ENCODE measurements at places on chromosomes 11 and 22.
A peak's percentile ranks its signal among the peaks of the same experiment; 100 is the strongest.

- DNase-seq = no peak
Observed at GRCh38 chr11:48095779-48096470, 115.6 kb downstream of the PTPRJ start.

GRCh38 chr22:47006869-47007268, 244.4 kb downstream of the TBC1D22A start:
- DNase-seq = no peak

DNA sequence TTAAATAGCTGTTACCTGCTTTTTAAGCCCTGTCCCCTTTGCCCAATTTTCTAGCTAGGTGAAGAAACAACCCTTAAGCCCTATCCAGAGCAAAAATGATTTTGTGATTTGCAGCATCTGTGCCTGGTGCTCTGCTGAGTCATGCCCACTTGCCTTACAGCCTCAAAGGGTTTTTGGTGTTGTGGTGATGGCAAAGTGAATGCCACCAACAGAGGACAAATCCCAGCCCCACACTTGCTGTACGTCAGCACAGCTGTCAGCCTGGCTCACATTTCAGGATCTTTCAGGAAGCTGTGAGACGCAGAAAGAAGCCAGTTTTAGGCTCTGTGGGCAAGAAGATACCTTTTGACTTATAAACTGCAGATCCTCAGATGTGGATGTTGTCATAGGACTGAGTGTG, 401.7 kb downstream of the TENM4 start:
- DNase-seq = no peak

DNA sequence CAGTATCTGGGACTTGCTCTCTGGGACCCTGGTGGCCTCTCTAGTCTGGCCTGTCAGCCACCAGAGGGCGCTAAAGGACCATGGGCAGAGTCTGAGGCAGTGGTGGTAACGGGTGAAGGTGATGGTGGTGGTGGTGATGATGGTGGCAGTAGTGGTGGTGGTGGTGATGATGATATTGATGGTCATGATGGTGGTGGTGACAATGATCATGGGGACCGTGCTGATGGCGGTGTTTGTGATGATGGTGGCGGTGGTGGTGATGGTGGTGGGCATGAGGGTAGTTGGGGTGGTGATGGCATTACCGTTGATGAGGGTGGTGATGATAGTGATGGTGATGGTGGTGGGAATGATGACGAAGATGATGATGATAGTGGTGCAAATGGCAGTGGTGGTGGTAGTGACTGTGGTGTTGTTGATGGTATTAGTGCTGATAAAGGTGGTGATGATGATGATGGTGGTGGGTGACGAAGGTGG, 16.0 kb downstream of the TRPM5 start:
- peak; percentile 74 for DNase-seq

- DNase-seq = no peak
Observed at GRCh38 chr22:44099696-44100095, 75.6 kb downstream of the PARVB start.

DNA sequence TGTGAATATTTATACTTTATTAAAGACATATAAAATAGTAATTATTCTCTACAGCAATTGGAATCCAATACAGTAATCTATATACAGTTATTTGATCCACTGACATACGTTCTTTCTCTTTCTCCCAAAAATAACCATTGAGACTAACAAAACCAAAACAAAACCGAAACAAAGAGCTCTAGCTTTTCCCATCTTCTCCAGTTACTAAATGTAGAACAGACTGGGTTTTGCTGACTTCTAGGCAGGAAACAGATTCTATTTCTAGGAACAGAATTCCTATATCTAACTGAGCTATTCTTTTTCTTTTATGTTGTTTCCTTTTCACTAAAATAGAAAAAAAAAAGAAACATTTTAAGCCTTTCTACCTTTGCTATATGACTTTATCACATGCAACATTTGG, 80.1 kb downstream of the PACS1 start:
- DNase-seq = no peak

DNA sequence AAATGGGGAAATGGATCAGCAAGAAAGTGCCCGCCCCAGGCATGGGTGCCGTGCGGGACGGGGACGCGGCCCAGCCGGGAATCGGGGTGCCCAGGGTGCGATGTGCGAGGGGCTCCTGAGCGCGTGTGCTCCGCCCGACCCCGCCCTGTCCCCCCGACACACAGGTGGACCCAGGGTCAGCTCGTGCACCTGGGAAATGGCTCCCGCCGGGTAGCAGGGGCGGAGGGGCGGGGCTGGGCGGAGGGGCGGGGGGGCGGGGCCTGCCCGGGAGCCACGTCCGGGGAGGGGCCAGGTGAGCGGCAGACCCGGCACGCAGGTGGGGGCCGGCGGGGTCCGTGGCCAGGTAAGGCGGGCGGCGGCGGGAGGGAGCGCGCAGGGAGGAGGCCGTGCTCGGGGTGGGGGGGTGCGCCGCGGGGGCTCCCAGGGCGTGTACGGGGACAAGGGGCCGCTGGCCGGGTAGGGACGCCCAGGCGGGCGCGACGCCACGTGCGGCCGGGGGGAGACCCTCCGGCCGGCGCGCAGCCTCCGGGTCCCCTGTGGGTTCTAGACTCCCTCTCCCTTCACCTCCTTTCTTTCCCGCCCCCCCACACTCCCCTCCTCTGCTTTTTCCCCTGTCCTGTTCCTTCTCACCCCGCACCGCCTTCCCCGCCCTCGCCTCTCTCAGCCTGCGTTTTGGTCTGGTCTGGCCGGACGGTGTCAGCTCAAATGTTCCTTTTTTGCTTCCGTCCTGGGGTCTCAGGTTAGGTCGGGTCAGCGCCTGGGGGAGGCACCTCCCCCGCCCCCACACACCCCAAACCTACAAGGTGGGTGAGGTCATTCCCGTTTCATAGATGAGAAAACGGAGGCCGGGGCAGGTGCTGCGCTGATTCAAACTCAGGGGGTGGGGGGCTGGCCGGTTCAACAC, at the start of gene ARHGAP8:
Gene ARHGAP8, plus strand, starts transcription at position 291 of the 904 bp plus-strand sequence. CDS start 33,953 bp downstream, outside the sequence.
- no peak for DNase-seq

DNA sequence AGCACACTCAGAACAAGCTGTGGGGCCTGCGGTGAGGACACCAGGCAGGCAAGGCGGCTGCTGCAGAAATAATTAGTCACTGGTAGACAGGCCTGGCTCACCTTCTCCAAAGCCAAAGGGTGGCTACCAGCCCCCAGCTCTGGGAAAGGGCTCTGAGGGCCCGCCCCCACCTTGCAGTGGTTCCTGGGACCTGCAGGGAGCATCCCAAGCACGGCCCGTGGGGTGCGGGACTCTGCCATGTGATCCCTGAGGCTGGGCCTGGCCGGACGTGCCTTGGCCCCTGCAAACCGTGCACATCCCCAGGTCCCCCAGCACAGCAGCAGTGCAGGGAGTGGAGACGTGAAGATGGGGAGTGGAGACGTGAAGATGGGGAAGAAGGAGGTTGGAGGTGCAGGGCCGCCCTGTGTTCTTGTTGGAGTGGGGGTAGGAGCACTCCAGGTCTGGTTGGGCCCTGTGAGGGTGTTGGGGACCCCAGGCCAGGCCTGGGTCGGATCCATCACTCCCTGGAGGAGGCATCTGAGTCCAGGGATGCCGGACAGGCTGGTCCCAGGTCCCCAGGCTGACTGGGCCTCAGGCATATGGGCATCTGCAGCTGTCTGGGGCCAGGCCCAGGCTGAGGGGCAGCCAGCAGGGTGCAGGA, 41.9 kb downstream of the RTN4R start:
- no peak for DNase-seq

All from astrocyte of the hippocampus (primary cell).